NCI-H1417 (cell line): ENCODE measurements at places on chromosomes 7 and 10.

DNA sequence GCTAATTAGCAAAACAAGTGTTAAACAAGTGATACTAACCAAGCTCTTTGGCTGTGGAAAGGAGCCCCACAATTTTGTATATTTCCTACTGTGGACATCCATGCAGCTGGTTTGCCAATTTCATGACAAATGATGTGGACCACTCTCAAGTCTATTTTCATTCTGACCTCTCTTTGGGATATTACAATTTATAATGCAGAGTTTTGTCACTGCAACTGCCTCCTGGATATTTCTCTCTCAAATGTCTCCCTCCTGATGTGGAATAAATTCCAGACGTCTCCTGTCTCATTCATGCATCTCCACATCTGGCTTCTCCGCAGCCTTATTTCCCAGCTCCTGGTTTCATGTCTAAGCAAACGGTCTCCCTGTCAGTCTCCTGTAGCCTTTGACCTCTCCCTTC, 80.6 kb upstream of the RHEB start:
- DNase-seq, result no peak

GRCh38 chr10:127648885-127649284, 88.1 kb upstream of the FOXI2 start:
- DNase-seq, result no peak

DNA sequence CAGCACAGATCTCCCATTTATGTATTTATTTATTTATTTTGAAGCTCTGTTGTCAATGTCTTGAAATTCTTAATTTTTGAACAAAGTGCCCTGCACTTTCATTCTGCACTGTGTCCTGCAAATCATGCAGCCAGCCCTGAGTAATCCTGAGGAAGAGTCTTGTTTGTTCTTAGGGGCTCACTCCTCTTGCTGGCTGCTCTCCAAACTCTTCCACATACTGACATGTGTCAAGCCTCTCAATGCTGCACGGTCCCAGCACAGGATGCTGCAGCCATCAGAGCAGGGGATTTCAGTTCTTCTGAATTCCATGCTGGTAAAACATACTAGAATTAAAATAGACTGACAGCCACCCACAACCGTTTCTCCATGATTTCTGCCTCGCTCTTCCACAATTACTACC, 207.2 kb downstream of the PARD3 start:
- DNase-seq, result no peak

GRCh38 chr7:30778255-30779025, 7.2 kb downstream of the MINDY4 start:
- DNase-seq, result no peak

- DNase-seq, result no peak
Measured at GRCh38 chr10:130466271-130466997, 330.2 kb downstream of the GLRX3 start.

- DNase-seq, result no peak
Measured at GRCh38 chr7:152925412-152926147, 166.0 kb downstream of the ACTR3B start.

- no peak for DNase-seq
Measured at GRCh38 chr10:69854511-69855345, 53.0 kb downstream of the COL13A1 start.

DNA sequence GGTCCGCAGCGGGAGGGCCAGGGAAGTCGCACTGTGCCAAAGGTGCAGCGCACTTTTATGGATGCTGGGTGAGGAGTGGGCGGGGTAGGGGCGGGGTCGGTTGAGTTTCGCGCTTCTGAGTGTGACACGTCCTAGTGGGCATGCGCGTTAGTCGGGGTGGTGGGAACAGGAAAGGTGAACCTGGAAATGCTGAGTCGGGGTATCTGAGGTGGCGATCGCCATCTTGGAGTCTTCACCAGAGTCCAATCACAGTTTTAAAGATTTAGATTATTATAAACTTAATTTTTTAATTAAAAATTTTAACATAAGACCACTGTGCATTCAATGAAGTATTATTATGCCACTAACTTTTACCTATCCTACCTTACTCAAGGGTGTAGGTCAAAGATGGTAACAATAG, 45.7 kb downstream of the ZNF138 start:
- DNase-seq, result no peak

DNA sequence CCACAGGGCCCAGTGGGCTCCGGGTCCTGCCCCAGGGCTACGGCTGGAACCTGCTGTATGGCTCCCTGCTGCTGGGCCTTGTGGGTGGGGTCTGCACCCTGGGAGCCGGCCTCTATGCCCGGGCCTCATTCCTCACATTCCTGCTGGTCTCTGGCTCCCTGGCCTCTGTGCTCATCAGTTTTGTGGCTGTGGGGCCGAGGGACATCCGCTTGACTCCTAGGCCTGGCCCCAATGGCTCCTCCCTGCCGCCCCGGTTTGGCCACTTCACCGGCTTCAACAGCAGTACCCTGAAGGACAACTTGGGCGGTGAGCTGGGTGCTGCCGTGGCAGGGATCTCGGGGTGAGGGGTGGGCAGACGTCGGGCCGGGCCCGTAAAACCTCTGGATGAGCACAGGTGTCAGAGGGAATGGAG, 4.4 kb downstream of the SLC12A9 start:
- DNase-seq, result no peak

GRCh38 chr7:118349604-118350003, 125.1 kb downstream of the ANKRD7 start:
- no peak for DNase-seq

DNA sequence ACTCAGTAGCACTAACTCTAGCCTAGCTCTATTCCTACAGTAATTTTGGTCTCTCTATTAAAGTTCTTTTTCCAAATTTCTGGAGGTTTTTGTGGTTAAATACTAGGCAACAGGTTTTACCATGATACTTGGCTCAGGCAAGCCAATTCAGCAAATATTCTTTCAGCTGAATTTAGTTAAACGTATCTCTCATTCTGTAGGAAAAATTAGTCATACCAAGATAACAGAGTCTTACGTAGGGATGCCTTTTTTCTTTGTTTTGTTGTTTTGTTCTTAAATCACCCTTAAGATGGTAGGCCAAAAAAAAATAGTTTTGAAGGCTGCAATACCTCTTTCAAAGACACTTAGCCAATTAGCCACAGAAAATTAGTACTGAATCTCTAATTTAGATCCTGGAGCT, 180.5 kb downstream of the MAGI2 start:
- no peak for DNase-seq

GRCh38 chr7:55022002-55022985, 3.5 kb downstream of the EGFR start:
- no peak for DNase-seq

DNA sequence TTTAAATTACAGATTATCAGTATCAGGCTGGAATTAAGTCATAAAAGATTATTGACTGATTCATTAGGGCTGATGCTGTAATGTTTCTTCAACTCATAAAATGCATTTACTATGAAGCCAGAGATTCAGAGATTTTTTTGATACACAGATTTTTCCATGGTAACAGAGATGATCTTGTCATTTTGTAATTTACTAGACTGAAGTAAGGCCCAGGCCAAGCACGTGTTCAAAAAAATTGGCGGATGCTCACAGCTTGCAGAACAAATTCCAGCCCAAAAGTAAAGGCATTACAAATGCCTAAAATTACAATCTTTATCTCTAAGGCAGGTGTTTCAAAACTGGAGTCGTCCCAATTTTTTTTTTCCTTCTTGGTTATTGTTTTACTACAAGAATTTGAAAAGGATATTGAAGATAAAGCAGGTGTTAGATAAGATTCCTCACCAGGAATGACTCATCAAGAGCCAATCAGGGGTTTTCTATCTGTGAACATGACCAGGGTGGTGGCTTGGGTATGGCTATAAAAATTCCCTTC, 78.4 kb upstream of the MEOX2 start:
- no peak for DNase-seq

- DNase-seq, result no peak
Measured at GRCh38 chr10:132204781-132205473, 18.2 kb downstream of the DPYSL4 start.

DNA sequence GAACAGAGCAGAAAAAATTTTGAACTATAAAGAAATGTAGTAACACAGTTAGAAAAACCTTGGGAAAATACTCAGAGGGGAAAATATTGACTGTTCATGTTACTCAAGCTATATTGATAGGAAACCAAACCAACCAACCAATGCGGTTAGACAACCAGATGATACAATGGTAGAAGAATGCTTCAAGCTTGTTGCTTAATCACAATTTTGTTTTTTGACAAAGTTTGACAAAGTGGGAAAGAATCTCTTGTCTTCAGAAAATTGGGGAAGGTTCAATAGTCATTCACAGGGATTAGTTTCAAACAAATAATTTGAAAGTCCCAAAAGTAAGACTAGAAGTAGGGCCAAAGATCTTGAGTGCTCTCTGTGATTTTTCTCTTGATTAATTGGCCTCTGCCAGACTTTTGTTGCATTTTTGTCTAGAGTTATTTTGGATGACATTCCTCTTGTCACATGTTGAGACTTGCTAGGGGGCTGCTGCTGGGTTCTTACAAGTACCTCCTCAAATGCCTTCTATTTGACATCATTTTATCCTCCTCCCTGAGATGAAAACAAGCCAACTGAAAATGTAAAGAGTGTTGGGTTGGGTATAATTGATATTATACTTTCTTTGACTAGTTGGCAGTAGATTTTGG, 233.1 kb upstream of the PHYHIPL start:
- no peak for DNase-seq

GRCh38 chr10:113474752-113475151, 78.1 kb upstream of the HABP2 start:
- DNase-seq, result no peak

- no peak for DNase-seq
Measured at GRCh38 chr7:18221377-18222293, 194.0 kb upstream of the PRPS1L1 start.

- DNase-seq, result no peak
Measured at GRCh38 chr10:11159543-11160215, 142.0 kb downstream of the CELF2 start.

- DNase-seq, result no peak
Measured at GRCh38 chr10:114723361-114723760, 65.3 kb upstream of the ABLIM1 start.

DNA sequence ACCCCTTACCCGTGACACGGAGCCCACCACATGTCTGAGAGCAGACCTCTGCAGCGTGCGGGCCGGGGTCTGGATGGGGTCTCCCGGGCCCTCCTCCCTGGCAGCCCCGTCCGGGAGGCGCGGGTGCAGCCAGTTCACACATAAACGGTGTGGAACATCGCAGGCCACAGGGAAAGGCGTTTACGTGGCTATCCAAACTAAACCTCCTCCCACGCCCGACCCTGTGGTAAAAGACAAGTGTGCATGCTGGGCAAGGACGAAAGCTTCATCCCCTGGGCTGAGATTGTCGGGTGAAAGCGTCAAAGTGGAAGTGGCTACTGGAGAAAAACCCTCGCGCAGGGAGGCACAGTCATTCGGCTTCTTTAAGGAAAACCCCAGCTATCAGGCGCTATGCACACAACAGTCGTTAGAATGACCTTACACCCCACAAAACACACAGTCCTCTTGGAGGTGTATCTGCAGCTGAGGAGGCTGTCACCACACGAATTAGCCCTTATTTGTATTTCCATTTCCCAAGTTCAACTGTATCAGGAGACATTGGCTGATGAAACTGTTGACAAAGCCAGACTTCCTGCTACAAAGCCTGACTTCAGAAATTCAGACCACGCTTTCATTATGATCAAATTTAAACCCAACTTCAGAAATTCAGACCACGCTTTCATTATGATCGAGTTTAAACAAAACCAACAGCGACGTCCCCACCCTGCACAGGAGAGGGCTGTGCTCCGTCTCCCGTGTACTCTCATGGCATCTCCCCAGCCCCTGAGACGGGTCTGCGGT, 15.3 kb downstream of the GPER1 start:
- DNase-seq, result no peak

GRCh38 chr10:127905001-127905847, 1.7 kb upstream of the PTPRE start:
- no peak for DNase-seq

GRCh38 chr7:128139406-128139805, 101.7 kb upstream of the LEP start:
- DNase-seq, result no peak

DNA sequence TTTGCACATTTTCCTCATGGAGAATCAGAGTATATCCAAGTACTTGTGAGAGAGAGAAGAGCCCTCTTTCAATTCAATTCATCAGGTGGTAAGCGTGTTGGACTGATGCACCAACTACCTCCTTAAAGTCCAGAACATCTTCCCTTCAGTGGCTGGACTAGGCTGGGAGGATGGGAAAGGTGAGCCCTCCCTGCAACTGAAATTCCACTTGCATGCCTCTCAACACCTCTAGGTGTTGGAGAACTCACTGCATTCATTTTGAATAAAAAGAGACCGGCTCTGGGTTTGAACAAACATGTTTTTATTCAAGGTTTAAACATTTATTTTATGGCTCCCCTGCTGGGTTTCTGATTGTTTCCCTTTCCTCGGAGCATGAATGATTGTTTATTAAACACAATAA, 573.5 kb downstream of the CCSER2 start:
- DNase-seq, result no peak

DNA sequence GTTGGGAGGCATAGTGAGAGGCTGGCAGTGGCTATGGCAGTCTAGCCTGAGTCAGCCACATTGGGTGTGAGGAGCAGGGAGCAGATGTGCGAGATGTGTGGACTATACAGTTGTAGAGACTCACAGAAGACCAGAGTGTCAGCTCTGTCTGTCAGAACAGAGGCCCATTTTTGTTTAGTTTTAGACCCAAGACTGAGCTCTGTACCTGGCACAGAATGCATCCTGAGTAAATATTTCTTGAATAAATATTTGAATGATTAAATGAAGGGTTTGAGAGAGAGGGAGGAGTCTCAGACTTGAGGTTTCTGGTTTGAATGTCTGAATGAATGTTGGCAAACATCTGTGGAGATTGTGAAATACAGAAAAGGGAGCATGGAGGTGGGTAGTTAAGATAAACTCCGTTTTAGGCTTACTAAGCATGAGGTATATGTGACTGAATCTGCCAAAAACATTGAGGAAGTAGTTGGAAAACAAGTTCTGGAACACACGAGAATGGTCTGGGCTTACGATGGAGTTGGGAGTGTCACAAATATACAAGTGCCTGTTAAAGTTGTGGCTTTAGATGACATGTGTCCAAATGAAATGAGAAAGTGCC, 3.6 kb downstream of the SEC23IP start:
- DNase-seq, result no peak

DNA sequence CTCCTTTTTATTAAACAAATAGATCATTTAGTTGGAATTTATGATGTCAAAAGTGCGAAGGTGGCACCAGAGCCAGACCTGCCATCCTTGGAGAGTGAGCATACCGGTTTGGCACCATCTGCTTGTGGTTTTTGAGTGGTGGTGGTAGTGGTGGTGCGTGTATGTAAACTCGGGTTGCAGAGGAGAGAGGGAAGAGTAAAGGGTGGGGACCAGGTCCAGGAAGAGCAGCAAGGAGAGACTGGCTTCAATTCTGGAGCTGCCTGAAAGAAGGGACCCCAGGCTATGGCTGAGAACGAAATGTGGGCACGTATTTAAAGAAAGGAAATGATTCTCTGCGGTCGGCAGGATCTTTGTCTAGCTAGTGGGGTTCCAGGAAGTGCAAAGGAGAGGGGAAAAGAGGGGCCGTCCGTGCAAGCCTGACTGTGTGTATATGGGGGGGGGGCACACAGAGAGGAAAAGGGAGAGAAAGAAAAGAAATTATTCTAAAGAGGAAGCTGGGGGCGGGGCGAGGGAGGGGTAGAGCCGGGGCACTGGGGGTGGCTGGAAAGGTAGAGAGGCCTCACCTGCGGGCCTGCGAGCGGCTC, 448 bp upstream of the GOLGA7B start:
- DNase-seq, result peak; percentile 70
